CD4-positive, alpha-beta T cell treated with Interleukin-21 for 1 hour (primary cell): ENCODE measurements at places on chromosomes 11 and 22.

- peak; percentile 47 for DNase-seq
Measured at GRCh38 chr11:126083829-126084607, 21.4 kb upstream of the CDON start.

- DNase-seq, result no peak
Measured at GRCh38 chr11:117724621-117725020, 72.4 kb downstream of the DSCAML1 start.

- no peak for DNase-seq
Measured at GRCh38 chr11:16440136-16440535, 83.8 kb upstream of the SOX6 start.

GRCh38 chr22:23673826-23674690 is 16.8 kb upstream of the RGL4 start:
- no peak for DNase-seq
